ENCODE measurements at places on chromosomes 3 and 15.

GRCh38 chr15:32767236-32767635 is 49.4 kb downstream of the GREM1 start:
- DNase-seq = no peak

GRCh38 chr15:82186719-82187406 is 75.7 kb downstream of the EFL1 start:
- DNase-seq = no peak

GRCh38 chr3:48960841-48961413 is 29.1 kb upstream of the P4HTM start:
- no peak for DNase-seq

- peak; percentile 20 for DNase-seq
Measured at GRCh38 chr15:40894681-40895448, 615 bp downstream of the VPS18 start.

DNA sequence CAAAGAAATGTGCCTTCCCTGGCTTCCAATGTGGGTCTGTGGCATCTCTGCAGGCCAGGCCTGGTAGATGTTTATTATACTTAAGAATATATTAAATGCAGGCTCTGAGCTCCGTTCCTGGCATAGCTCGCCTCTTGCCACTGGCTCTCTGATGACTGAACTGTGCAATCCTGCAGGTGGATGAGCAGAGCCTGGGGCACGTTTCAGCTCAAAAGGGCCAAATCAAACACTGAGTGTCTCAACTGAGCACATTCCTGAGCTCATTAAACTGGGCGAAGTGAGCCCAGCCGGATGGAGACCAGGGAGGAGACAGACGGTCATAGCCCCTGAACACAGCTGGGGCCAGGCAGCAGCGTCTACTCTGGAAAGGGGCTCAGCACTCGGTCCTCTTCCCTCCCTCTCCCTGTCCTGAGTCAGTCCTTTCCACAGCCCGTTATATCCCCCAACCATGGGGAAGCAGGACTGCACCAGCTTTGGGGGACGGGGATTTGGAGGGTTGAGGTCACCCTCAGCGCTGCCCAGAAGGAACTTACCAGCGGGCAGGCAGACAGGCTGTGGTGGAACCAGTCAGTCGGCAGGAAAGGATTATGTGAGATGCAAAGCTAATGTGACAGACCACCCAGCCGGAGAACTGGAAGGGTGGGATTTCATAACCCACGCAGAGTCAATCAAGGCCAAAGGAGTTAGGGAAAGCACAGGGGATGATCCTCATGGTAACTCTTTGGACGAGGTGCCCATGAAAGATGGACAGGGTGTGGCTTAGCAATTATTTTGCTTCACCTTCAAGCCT is 77.4 kb upstream of the ANKRD34C start:
- DNase-seq = no peak

DNA sequence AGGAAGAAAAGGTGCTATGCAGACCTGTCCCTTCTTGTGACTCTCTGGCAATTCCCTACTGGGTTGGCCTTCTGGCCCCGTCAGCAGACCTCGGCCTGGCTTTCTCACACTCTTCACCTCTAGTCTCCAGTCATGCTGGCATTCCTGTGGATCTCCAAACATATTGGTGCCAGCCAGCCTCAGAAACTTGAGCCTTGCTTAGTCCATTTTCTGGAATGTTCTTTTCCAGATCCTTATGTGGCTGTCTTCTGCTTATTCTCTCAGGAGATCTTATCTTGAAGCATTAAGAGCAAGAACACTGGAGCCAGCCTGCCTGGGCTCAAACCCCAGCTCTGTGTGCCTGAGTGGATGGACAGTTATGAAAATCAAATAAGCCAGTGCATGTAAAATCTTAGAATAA is 88.2 kb upstream of the NTRK3 start:
- DNase-seq = no peak

DNA sequence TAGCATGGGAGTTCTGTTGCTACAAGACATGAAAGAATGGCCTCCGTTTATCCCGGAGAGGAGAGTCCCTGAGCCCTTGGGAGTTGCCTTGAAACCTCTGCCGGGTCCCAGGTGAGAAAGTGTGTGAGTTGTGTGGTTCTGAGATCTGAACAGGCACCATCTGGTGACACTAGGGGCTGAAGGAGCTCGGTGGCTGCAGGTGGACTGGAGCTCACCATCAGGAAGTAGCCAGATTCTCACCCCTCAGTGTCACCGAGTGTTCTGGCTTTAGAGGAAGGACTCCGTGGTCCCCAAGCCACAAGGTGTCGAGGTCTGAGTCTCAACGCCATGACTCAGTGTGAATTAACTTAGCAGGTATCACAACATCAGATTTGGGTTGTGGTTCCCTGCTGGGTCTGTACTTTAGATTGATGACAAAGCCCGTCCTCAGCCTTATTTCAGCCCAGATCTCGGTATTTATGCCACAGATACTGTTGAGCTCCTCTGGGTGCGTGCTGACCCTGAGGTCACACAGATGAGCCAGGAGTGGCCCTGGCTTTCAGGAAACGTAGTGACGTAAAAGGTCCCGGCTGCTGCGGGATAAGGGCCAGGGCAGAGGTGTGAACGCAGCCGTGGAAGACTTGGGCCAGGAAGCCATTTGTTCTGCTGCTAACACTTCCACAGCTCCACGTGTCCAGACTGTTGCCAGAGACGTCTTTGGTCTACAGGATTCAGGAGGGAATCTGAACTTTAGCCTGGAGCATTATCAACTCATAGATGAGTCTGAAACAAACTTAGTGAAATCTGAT is 54.4 kb downstream of the PGPEP1L start:
- peak; percentile 11 for DNase-seq

GRCh38 chr3:187914231-187914630 is 169.0 kb upstream of the BCL6 start:
- no peak for DNase-seq

GRCh38 chr15:94834494-94834893 is 603.1 kb downstream of the MCTP2 start:
- no peak for DNase-seq

- DNase-seq = peak; percentile 66
Measured at GRCh38 chr3:184320104-184320445, 5.7 kb downstream of the EIF4G1 start.

DNA sequence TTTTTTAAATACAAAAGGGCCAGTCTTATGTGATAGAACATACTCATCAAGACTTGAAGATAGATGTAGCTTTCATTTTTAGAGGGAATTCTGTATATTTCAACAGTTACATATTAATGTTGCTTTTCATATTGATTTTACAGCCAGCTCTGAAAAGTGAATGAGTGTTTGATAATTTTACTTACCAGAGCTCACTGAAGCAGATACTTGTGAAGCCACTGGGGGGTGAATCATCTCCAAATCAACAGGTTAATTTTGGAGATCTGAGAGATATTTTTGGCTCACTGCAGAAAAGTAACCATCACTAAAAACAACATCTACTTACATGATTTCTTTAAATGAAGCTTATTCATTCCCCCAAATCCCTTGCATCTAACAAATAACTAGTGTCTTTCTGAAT is 24.7 kb downstream of the TNFAIP8L3 start:
- DNase-seq = no peak

- DNase-seq = no peak
Measured at GRCh38 chr15:77507143-77507897, 86.6 kb downstream of the HMG20A start.

- DNase-seq = peak; percentile 42
Measured at GRCh38 chr3:56923526-56924224, 121.9 kb upstream of the ARHGEF3 start.

DNA sequence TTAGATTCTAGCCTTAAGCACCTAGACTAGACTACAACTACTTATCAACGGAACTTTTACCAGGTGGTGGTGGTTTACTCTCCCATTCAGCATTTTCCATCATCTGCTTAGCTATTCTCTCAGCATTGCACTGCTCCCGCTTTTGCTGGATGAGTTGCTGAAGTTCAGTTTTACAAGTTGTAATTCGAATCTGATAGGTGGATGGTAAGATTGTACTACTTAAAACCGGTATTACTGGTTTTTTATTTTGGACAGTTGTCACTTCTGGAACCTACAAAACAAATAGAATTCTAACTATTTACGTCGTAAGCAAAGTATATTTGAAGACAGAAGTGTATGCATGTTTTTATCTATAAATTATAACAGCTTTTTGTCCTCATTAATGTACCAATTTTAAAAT is 41.1 kb downstream of the PIK3R4 start:
- no peak for DNase-seq

DNA sequence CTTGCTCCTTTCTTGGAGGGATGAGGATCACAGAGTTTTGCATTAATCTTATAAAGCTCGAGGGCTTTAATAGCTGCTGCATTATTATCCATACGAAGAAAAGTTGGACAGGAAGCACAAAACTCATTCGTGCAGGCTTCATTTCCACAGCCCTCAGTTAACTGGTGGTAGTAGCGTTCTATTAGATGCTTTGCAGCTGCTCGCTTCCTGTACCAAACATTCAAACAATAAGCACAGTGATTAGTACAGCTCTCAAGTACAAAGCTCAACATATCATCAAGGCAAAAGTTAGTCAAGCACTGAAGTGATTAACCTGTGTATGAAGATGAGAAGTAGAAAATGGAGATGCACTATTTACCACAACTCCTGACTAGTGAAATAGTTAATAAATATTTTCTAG is 63.3 kb downstream of the UBE3A start:
- no peak for DNase-seq

- no peak for DNase-seq
Measured at GRCh38 chr15:70348226-70348543, 250.5 kb upstream of the TLE3 start.

- no peak for DNase-seq
Measured at GRCh38 chr15:74146277-74146800, 16.0 kb downstream of the ISLR2 start.

DNA sequence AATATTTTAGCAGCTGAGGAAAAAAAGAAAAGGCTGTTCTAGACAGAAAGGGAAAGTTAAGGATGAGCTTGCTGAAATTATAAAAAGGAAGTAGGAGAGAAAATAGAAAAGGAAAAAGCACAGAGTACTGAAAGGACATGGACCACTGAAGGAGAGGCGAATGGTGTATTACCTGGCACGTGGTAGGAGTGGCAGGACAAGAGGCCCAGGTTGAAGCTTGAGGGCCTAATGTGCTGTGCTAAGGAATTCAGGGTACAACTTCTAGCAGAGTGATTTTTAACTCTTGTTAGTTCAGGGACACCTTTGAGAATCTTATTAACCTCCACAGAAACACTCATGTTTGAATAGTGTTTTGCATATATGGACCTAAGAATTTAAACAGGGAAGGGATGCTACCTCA is 60.0 kb upstream of the CRTC3 start:
- DNase-seq = no peak

DNA sequence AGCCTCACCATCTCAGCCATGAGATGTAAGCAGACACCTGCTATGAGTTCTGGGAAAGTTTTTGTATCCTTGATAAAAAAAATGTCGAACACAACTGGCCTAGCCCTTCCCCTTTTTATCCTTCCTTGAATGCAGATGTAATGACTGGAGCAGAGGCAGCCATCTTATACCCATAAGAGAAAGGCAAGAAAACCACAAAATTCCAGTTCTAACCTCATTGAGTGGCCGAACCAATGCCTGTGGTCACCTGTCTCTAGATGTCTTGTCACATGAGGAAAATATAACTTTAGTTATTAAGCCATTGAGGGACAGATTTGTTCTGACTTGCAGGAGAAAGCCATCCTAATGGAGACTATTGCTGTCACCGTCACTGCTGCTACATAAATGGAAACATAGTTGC is 80.4 kb upstream of the SLC6A6 start:
- DNase-seq = no peak

DNA sequence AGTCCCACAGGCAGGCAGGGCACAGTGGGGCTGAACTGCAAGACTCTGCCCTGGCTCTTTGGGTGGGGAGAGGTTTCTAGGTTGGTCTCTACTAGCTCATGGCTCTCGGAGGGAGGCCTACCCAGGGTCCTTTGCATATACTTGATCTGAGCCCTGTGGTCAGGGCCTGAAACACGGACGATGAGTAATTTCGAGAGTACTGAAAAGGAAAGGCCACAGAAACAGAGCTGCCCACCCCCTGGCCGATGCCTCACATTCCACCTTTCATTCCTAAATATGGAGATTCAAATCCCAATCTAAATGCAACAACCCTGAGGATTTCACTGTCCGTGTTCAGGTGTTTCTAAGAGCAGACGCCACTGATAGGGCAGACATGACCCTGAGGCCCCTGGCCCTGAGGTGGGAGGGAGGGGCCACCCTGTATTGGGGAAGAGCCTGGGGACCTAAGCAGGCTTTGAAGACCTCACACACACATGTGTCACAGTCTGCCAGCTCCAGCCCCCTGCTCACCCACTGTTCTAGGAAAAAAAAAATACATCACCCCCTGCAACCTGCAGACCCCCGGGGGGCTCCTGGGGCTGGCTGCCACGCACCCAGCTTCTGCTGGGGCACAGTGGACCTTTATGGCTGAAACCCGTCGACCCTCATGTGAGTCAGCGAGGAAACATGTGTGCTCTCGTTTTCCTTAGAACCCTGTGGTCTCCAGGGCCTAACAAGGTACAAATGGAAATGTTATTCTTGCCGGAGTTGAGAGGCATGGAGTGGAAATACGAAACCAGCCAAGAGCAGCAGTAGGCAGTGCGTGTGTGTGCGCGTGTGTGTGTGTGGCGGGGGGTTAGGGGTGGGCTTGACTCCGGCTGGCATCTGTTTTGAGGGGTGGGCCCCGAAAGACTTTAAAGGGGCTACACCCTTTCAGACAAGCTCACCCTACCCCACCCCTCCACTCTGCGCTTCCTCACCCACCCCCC is 112.7 kb downstream of the CHSY1 start:
- no peak for DNase-seq

DNA sequence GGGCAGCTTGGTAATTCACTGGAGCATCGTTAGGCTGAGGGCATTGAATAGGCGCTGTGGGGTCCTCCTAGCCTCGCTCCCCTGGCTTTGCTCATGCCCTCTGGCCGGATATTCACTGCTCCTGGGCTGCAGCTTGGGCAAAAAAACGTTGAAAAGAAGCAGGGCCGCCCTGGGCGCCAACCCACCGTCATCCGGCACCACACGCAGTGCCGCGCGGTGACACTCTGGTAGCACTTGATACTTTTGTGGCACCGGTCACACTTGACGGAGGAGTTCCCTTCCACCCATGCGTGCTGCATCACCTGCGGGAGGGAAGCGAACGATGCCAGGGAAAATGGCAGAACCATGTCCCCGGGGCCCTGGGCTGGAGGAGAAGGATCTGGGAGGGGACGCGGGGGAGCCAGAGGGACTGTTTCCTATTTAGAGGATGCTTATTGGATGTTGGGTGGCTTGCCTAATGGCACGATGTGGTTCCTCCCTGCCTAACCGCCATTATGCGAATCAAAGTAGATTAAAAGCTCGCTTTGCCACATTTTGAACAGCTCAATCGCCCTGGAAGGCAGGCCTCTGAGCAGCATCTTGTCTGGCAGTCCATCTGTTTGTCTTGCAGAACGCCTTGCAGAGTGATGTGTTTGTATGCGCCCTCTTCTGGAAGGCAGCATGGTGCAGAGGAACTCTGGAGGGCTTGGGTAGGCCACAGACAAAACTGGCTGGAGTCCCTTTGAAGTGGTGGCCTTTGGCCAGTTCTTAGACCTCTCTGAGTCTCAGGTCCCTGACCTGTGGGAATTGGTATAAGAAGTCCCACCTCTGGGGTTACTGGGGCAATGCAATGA is 93.2 kb downstream of the DGKG start:
- DNase-seq = no peak

- no peak for DNase-seq
Measured at GRCh38 chr3:192284443-192285072, 442.8 kb downstream of the FGF12 start.

- DNase-seq = no peak
Measured at GRCh38 chr3:86563400-86563970, 427.5 kb downstream of the VGLL3 start.

- DNase-seq = no peak
Measured at GRCh38 chr15:91947683-91948608, 94.4 kb downstream of the SLCO3A1 start.
